CD8-positive, alpha-beta T cell (primary cell): ENCODE measurements at places on chromosomes 5 and 9. TPM values are rescaled to one million over a fixed set of nuclear protein-coding genes. Genes with fewer than 3 reads are reported as not detected.

CTSL gene
- total RNA-seq, result 0.58 TPM

RANBP3L gene
- not detected for total RNA-seq

FBP2 gene
- total RNA-seq, result not detected

SH2D3C gene
- total RNA-seq, result 5.9 TPM

PAPPA gene
- not detected for total RNA-seq

ENTPD2 gene
- total RNA-seq, result not detected

OXCT1 gene
- 16.1 TPM for total RNA-seq

SPATA31D4 gene
- total RNA-seq, result not detected

SLC6A19 gene
- total RNA-seq, result not detected

PTCH1 gene
- 11.8 TPM for total RNA-seq

CCDC180 gene
- 10.5 TPM for total RNA-seq

PDCD1LG2 gene
- total RNA-seq, result not detected

STKLD1 gene
- total RNA-seq, result 1.8 TPM
